ENCODE measurements at places on chromosomes 11 and 22. TPM values are rescaled to one million over a fixed set of nuclear protein-coding genes. Genes with fewer than 3 reads are reported as not detected.
A peak's percentile ranks its signal among the peaks of the same experiment; 100 is the strongest.

Gene CTTN
- 227 TPM for total RNA-seq

Gene AGBL2
- 2.2 TPM for total RNA-seq

Gene CD3D
- total RNA-seq, result 13.8 TPM

DNA sequence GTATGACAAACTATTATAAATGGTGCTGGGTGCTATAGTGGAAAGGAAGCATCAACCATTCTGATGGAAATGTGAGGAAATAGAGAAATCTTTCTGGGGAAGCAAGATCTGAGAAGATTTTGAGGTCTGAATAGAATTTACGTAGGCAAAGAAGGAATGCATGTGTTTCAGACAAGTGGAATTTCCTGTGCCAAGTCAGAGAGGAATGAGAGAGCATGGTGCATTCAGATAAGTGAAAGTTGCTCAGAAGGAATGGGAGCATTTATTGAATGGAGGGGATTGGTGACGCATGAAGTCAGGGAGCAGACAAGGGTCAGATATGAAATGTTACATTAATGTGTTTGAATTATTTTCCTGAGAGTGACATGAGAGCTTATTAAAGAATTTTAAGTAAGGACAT, 725.5 kb downstream of the METTL15 start:
- no peaks in the 10 kb centered on the region for H3K36me3 ChIP-seq
- no peaks in the 10 kb centered on the region for H3K4me1 ChIP-seq
- H3K27me3 ChIP-seq, result no peaks in the 10 kb centered on the region
- no peak overlapping the region for H3K27ac ChIP-seq
- DNase-seq, result no peak
- H3K4me3 ChIP-seq, result no peak overlapping the region

DNA sequence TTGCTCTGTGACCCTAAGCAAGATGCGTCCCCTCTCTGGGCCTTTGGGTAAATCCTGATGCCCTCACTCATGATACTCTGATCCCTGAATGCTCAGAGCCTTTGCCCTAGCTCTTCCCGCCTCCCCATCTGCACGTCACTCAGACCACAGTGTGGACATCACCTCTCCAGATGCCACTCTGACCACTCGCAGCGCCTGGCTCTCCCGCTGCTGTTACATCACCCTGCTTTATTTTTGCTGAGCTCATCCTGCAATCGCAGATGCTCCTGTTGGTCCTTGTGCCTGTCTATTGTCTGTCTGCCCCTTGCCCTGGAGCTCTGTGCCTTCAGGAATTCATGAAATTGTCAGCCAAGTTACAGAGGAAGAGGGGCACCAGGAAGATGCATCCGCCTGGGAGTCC, 5.5 kb downstream of the OSM start:
- H3K27ac ChIP-seq, result no peak overlapping the region
- DNase-seq, result no peak
- no peaks in the 10 kb centered on the region for H3K27me3 ChIP-seq
- no peak overlapping the region for H3K4me3 ChIP-seq
- no peaks in the 10 kb centered on the region for H3K36me3 ChIP-seq

Gene OR2AG1
- not detected for total RNA-seq

DNA sequence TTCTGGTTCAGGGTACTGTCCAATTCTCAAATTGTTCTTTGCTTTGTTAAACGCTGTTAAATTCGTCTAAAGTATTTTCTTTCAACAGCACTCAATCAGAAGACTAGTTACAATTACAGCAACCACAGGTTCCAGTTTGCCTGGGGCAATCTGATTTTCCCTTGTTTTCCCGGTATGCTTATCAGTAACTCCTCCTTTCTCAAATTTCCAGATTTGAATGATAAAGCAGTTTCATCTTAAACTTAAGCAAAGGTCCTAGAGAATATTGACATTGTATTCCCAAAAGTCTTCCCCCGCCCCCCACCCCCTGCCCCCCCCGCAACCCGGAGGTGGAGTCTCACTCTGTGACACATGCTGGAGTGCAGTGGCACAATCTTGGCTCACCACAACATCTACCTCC, 10.5 kb upstream of the USP28 start:
- H3K36me3 ChIP-seq, result no peaks in the 10 kb centered on the region
- DNase-seq, result no peak
- H3K27me3 ChIP-seq, result no peaks in the 10 kb centered on the region
- H3K27ac ChIP-seq, result no peak overlapping the region
- no peak overlapping the region for H3K4me3 ChIP-seq
- H3K4me1 ChIP-seq, result no peaks in the 10 kb centered on the region

Gene DESI1
- total RNA-seq, result 20.6 TPM

- H3K4me3 ChIP-seq, result no peak overlapping the region
- H3K4me1 ChIP-seq, result no peaks in the 10 kb centered on the region
- no peak for DNase-seq
- H3K27ac ChIP-seq, result no peak overlapping the region
- no peaks in the 10 kb centered on the region for H3K27me3 ChIP-seq
Measured at GRCh38 chr22:48824712-48825651, 1002.7 kb downstream of the BRD1 start.

Gene SPON1
- 31.7 TPM for total RNA-seq

Gene POU2AF2
- not detected for total RNA-seq

Gene GSTT2B
- total RNA-seq, result not detected

GRCh38 chr11:116207421-116208141, 565.2 kb downstream of the BUD13 start:
- DNase-seq, result no peak
- H3K27me3 ChIP-seq, result no peaks in the 10 kb centered on the region
- H3K4me1 ChIP-seq, result peaks cover 14% of the 10 kb centered on the region
- H3K4me3 ChIP-seq, result no peak overlapping the region
- no peaks in the 10 kb centered on the region for H3K36me3 ChIP-seq

Gene POLR2L
- 53.8 TPM for total RNA-seq

DNA sequence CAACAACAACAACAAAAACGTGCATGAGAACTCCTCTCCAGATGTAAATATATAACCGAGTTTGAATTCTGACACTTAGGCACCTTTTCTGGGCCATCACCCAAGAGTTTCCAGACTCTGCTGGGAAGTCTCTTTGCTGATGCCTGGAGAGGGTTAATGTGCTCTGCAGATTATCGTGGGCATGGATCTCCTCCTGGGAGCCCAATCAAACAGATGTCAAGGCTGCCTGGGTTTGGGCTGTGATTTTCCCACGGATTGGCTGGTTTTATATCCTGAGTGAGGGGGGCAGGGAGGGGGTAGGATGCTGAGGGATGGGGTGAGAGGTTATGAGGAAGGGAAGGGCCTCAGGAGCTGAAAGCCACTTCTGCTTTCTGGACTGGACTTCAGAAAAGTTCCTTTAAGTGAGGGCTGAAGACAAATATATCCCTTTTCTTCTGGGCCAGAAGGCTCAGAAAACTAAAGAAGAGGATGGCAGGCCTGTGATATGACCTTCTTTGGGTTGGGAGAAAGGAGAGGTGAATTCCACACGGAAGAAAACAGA, 4.2 kb downstream of the ELF5 start:
- no peak for DNase-seq
- no peaks in the 10 kb centered on the region for H3K27me3 ChIP-seq
- no peak overlapping the region for H3K4me3 ChIP-seq
- no peaks in the 10 kb centered on the region for H3K36me3 ChIP-seq

DNA sequence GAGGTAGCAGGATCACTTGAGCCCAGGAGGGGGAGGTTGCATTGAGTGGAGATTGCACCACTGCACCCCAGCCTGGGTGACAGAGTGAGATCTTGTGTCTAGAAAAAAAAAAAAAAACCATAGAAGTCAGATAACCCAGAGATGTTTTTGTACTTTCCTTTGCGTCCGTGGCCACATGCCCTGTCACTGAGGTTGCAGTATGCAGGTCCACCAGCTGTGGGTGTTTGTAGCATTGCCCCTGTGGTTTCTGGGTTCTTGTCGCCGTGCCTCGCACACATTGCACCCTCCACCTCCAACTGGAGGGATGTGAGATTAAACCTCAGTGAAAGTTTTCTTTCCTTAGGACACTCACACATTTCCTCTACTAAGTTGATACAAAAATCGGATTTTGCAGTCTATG, 70.3 kb downstream of the TNRC6B start:
- no peaks in the 10 kb centered on the region for H3K27me3 ChIP-seq
- no peaks in the 10 kb centered on the region for H3K36me3 ChIP-seq
- peaks cover 4% of the 10 kb centered on the region for H3K4me1 ChIP-seq
- no peak for DNase-seq

- H3K27ac ChIP-seq, result peak overlapping the region; percentile 78
- peaks cover 19% of the 10 kb centered on the region for H3K4me1 ChIP-seq
- H3K36me3 ChIP-seq, result peaks cover 21% of the 10 kb centered on the region
- no peak for DNase-seq
Measured at GRCh38 chr22:29043906-29044575, 17.6 kb downstream of the C22orf31 start.

DNA sequence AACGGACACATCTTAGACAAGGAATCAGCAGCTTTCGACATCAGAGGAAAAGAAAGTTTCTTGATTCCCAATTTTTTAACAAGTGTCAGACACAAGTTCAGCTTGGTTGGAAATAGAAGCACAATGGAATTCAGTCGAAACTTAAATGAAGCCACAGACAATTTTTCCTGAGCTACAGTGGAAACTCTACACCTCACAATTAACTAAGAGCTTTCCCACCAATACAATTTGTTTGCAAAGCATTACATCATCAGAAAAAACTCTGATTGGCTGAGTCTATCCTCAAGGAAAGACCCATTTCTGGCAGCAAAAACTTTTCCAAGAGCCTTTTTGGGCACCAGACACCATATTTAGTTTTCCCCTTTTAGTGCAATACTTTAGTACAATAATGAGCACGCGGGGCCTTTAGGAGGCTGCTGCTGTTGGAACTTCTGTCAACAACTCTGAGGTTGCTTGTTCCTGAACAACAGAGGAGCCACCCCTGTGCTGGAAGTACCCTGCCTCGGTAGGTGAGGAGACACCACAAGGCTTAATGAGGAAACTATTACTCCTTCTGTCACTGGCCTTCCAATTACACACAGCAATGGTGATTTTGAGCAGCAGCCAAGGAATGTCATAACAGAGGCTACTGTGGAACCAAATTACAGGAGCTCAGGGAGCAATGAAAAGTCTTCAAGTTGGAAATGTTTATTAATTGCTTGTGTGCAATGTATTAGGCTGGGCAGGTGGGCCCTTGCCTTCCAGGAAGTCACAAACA, 61.9 kb upstream of the BARX2 start:
- no peaks in the 10 kb centered on the region for H3K27me3 ChIP-seq
- no peak overlapping the region for H3K27ac ChIP-seq
- no peak for DNase-seq
- H3K4me1 ChIP-seq, result no peaks in the 10 kb centered on the region
- no peaks in the 10 kb centered on the region for H3K36me3 ChIP-seq

GRCh38 chr11:1233351-1234053, 10.6 kb downstream of the MUC5B start:
- H3K4me3 ChIP-seq, result no peak overlapping the region
- no peaks in the 10 kb centered on the region for H3K36me3 ChIP-seq
- no peaks in the 10 kb centered on the region for H3K27me3 ChIP-seq
- no peak overlapping the region for H3K27ac ChIP-seq
- DNase-seq, result no peak

Gene OR52I2
- not detected for total RNA-seq

Gene P4HA3
- 1.7 TPM for total RNA-seq

GRCh38 chr11:92558323-92558722, 333.7 kb downstream of the FAT3 start:
- no peak for DNase-seq
- no peak overlapping the region for H3K4me3 ChIP-seq
- H3K4me1 ChIP-seq, result no peaks in the 10 kb centered on the region
- no peaks in the 10 kb centered on the region for H3K27me3 ChIP-seq
- H3K36me3 ChIP-seq, result no peaks in the 10 kb centered on the region

Gene APOL1
- total RNA-seq, result 28.5 TPM

DNA sequence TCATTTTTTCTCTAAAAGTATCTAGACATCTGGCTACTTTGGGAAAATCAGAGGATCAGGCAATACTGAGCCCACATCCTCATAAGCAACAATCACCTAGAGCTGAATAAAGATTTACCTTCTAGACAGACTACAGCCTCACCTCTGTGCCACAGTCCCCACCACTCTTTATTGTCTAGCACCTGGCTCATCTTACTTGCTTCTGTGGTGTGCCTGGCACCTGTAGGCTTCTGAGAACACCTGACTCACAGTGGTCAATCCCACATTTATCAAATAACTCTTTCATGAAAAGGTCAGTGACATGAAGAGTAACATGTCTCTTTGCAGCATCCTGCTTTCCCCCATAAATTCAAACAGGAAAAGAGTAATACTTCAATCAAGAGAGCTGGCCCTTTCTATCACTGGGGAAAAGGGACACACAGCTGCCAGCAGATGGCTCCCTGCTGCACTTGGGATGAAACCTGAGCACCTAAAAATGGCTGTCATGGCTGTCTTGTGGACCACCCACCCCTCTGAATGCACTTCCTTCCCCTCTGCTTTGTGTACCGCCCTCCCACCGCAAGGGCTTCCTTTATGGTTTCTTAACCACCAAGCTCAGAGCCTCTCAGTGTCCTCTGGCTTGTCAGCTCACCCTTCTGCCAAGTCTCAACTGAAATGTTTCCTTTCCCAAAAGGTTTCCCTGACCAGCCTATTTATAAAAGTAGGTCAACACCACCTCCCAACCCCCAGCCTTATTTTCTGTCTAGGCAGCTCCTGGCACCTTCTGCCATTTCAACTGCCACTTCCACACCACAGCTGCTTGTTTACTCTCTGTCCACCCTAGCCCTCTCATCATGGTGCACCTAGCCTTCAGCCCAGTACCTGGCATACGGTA, 9.3 kb downstream of the TFIP11 start:
- H3K27me3 ChIP-seq, result no peaks in the 10 kb centered on the region
- peaks cover 4% of the 10 kb centered on the region for H3K36me3 ChIP-seq
- no peak overlapping the region for H3K27ac ChIP-seq
- DNase-seq, result no peak

- H3K27me3 ChIP-seq, result no peaks in the 10 kb centered on the region
- no peak for DNase-seq
- H3K4me3 ChIP-seq, result no peak overlapping the region
Measured at GRCh38 chr11:111833524-111833923, 37.9 kb downstream of the ALG9 start.
